ENCODE measurements at places on chromosomes 2 and 18.

- DNase-seq: no peak
These were observed 117.0 kb upstream of the EML6 start for GRCh38 chr2:54606393-54606958.

GRCh38 chr18:13141209-13141608 is 77.4 kb upstream of the LDLRAD4 start:
- no peak for DNase-seq

GRCh38 chr2:2184549-2185249 is 146.4 kb downstream of the MYT1L start:
- no peak for DNase-seq

DNA sequence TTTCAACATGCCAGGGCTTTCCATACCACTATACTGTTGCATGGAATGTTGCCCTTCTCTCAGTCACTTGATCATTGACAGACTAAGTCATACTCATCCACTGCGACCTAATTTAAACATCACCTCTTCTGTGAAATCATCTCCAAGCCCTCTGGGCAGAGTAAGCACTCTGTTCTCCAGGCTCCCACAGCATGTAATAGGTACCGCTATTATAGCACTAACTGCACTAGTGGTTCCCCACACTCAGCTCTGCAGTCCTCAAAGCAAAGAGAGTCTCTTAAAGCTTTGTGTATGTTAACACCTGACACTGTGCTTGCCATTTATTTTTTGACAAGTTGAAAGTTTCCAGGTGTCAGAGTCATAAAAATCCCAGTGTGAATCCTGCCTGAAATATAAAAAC is 947.2 kb downstream of the ERBB4 start:
- no peak for DNase-seq

DNA sequence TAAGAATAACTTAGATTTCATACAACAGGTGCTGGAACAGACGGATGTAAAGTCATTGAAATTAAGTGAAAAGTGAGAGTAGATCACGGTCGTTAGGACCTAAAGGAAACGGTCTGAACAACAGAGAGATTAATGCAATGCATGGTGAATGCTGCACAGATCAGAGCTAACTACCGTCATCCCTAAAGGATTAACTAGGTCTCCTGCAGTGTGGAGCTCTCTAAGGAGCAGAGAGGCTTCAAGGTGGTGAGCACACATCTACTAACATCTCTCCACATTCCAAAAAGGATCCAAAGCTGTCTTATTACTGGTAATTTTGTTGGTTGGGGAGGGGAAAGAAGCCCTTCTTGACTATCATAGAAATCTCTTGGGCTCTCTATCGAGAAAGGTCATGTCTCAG is 75.3 kb downstream of the CABYR start:
- DNase-seq: no peak

- DNase-seq: no peak
These were observed 55.7 kb downstream of the COA5 start for GRCh38 chr2:98552499-98553179.

DNA sequence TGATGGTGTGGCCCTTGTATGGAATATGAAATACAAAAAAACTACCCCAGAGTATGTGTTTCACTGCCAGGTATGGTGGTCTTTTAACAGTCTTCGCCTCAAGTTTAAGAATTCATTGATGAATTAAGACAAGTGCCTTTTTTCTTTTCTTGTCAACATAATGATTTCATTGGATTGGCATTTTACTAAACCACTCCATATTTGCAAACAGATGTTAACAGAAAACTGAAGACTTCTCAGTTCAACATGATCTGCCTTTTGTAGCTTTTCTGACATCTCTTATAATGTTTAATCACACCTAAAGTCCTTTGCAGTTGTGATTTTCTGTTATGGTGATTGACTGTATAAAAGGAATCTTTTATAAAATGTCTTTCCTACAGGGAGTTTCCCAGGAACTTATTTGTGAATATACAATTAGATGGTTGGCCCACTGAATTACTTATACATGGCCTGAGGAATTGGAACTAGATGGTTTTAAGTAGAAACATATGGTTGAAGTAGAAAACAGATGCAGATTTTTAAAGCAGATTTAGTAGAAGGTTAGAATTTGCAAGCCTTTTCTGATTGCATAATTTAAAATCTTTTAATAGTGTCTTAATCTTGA is 39.7 kb downstream of the DYNC1I2 start:
- DNase-seq: no peak

- DNase-seq: no peak
These were observed 84.3 kb upstream of the CRIM1 start for GRCh38 chr2:36271266-36271665.

DNA sequence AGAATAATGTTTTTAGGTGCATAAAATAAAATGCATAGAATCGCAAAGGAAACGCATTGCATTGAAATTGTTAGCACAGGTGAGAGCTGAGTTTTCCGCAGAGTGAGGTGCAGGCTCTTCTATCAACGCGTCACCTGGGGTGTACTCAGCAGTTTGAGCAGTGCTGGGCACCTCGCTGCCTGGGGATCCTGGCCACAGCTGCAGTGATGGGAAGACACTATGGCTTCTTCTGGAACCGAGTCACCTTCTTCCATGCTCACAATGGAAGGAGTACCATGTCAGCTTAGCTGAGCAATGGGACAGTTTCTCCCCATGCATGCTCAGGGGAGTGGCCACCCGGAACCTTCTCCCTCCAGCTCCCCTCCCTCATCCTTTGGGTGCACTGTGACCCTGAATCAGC is 95.4 kb upstream of the OTOS start:
- DNase-seq: no peak
